ENCODE measurements at places on chromosomes 12 and 14.

- DNase-seq, result no peak
- no peak overlapping the region for H3K27ac ChIP-seq
- H3K27me3 ChIP-seq, result no peaks in the 10 kb centered on the region
- H3K4me3 ChIP-seq, result no peak overlapping the region
Observed at GRCh38 chr12:49223590-49224369, 34.9 kb upstream of the TUBA1A start.

DNA sequence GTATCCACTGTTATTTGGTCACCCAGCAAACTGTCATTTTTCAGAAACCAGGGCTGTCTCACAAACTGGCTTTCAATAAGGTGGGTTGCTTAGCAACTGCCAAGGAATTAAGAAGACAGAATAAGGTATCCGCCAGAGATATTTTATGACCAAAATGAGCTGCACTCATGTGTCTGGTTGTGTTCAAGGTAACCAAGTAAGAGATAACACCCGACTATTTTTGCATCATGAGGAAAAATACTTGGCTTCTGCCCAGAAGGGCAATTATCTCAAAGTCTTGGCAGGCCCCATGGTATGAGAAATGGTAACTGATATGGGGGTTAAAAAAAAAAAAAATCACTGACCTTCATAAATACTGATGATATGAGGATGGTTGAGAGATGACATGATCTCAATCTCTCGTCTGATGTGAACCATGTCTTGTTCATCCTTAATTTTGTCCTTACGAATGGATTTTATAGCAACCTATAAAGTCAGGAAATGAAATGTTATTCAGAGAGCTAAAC is 32.6 kb downstream of the NUAK1 start:
- H3K4me3 ChIP-seq, result no peak overlapping the region
- no peak for DNase-seq
- H3K4me1 ChIP-seq, result no peaks in the 10 kb centered on the region
- no peaks in the 10 kb centered on the region for H3K27me3 ChIP-seq
- no peak overlapping the region for H3K27ac ChIP-seq

GRCh38 chr14:25044106-25044698 is 5.7 kb downstream of the STXBP6 start:
- no peaks in the 10 kb centered on the region for H3K36me3 ChIP-seq
- no peak overlapping the region for H3K4me3 ChIP-seq
- no peaks in the 10 kb centered on the region for H3K27me3 ChIP-seq
- H3K27ac ChIP-seq, result no peak overlapping the region
- no peak for DNase-seq

- no peak overlapping the region for H3K4me3 ChIP-seq
- no peak overlapping the region for H3K27ac ChIP-seq
- H3K27me3 ChIP-seq, result no peaks in the 10 kb centered on the region
- H3K4me1 ChIP-seq, result no peaks in the 10 kb centered on the region
- H3K36me3 ChIP-seq, result no peaks in the 10 kb centered on the region
Observed at GRCh38 chr14:34012978-34013720, 62.3 kb upstream of the EGLN3 start.

DNA sequence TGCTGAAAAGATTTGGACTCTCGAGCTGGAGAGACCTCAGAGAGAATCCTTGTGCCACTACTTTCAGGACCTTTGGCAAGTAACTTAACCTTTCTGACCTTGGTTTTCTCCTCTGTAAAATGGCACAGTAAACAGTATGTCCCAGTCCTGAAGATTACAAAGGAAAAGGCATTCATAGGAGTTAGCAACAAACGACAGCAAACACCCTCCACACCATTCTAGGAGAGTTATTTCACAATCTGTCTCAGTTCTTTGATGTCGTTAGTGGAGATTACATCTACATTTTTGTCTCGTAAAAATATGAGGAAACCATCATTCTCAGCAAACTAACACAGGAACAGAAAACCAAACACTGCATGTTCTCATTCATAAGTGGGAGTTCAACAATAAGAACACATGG is 205.7 kb downstream of the ITPR2 start:
- H3K27ac ChIP-seq, result no peak overlapping the region
- H3K36me3 ChIP-seq, result peaks cover 29% of the 10 kb centered on the region
- H3K4me3 ChIP-seq, result no peak overlapping the region
- DNase-seq, result no peak

DNA sequence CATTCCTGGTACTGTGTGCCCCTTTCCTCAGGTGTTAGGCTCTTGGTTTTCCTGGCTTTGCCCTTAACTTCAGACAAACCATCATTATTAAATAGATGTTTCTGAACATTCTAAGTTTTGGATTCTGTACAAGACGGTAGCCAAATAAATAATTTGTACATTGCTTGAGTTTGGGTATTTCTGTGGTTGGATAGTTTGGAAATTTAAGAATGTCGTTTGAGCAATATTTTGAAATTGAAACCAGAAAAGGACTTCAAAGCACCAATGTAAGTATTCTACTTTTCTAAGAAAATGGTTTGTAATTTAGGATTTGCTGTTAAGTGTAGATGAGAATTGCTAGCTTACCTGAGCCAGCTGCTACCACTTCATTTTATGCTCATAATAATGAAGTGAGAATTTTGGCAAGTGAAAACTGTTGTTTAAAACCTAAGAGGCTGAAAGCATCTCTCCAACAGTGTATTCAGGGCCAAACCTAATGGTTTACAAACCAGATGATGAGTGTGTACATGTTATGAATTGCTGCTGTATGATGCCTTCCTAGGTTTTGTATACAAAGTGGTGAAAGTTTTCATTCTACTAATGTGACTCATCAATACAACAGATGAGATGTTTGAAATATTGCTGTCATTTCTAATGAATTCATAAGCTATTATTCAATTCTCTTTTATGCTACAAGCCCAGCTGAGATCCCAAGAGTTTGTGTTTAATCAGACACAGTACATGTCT is 181.5 kb upstream of the PRKD1 start:
- H3K27me3 ChIP-seq, result no peaks in the 10 kb centered on the region
- no peak overlapping the region for H3K4me3 ChIP-seq
- H3K36me3 ChIP-seq, result no peaks in the 10 kb centered on the region
- H3K27ac ChIP-seq, result no peak overlapping the region
- no peak for DNase-seq

- no peaks in the 10 kb centered on the region for H3K4me1 ChIP-seq
- H3K36me3 ChIP-seq, result no peaks in the 10 kb centered on the region
- no peak for DNase-seq
Observed at GRCh38 chr14:27242874-27243273, 645.0 kb upstream of the NOVA1 start.

DNA sequence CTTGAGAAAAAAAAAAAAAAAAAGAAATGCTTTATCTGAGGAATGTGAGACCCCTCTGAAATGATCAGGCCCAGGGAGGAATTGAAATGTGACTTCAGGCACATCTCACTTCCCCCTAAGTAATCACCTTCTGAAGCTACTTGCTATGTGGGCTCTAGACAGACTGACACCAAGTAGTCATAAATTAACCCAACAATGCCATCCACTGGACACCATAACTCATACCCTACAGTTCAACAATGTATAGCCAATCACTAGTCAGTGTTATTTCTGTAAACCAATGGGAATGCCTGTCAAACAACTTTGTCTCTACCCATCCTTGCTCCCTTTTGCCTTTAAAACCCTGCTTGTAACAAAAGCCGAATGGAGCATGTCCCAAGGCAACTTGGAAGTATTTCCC is 182.7 kb upstream of the TMPO start:
- H3K27ac ChIP-seq, result no peak overlapping the region
- H3K36me3 ChIP-seq, result no peaks in the 10 kb centered on the region
- no peak overlapping the region for H3K4me3 ChIP-seq
- no peaks in the 10 kb centered on the region for H3K4me1 ChIP-seq
- no peak for DNase-seq
- H3K27me3 ChIP-seq, result no peaks in the 10 kb centered on the region

GRCh38 chr12:92337128-92337527 is 191.5 kb upstream of the BTG1 start:
- no peak overlapping the region for H3K4me3 ChIP-seq
- no peak for DNase-seq
- H3K36me3 ChIP-seq, result no peaks in the 10 kb centered on the region
- H3K27me3 ChIP-seq, result no peaks in the 10 kb centered on the region
- H3K27ac ChIP-seq, result no peak overlapping the region

GRCh38 chr14:103372552-103373304 is 12.5 kb upstream of the MARK3 start:
- no peaks in the 10 kb centered on the region for H3K4me1 ChIP-seq
- no peaks in the 10 kb centered on the region for H3K36me3 ChIP-seq
- H3K27ac ChIP-seq, result no peak overlapping the region
- H3K27me3 ChIP-seq, result no peaks in the 10 kb centered on the region

- no peaks in the 10 kb centered on the region for H3K36me3 ChIP-seq
- H3K27me3 ChIP-seq, result no peaks in the 10 kb centered on the region
- peaks cover 58% of the 10 kb centered on the region for H3K4me1 ChIP-seq
- H3K27ac ChIP-seq, result peak overlapping the region; percentile 99
- H3K4me3 ChIP-seq, result peak overlapping the region; percentile 26
Observed at GRCh38 chr14:69615121-69615495, 3.7 kb downstream of the SUSD6 start.

GRCh38 chr12:71007781-71008404 is 87.4 kb upstream of the PTPRR start:
- H3K4me3 ChIP-seq, result no peak overlapping the region
- DNase-seq, result no peak
- no peaks in the 10 kb centered on the region for H3K4me1 ChIP-seq
- no peaks in the 10 kb centered on the region for H3K27me3 ChIP-seq

DNA sequence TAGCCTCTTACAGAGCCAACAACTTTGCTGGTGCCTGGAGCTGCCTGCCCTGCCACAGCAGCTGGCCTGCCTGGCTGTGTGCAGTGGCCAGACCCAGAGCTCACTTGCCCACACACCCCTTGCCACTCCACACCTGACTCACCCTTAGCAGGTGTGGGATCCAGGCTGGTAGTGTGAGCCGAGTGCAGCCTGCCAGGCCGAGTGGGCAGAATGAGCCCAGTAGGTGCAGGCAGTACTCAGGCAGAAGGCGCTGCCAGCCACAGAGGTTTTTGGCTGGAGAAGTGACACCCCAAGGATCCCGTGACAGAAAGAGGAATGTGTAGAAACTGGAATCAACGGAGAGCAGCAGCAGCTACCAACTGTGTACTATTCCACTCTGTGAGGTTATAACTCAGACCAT is 29.8 kb upstream of the PYGL start:
- H3K4me3 ChIP-seq, result no peak overlapping the region
- no peaks in the 10 kb centered on the region for H3K36me3 ChIP-seq
- no peaks in the 10 kb centered on the region for H3K4me1 ChIP-seq
- no peak for DNase-seq
- no peaks in the 10 kb centered on the region for H3K27me3 ChIP-seq
- H3K27ac ChIP-seq, result no peak overlapping the region

GRCh38 chr14:57375156-57375555 is 15.2 kb upstream of the NAA30 start:
- H3K27ac ChIP-seq, result no peak overlapping the region
- no peak overlapping the region for H3K4me3 ChIP-seq
- no peaks in the 10 kb centered on the region for H3K4me1 ChIP-seq
- H3K27me3 ChIP-seq, result no peaks in the 10 kb centered on the region
- no peaks in the 10 kb centered on the region for H3K36me3 ChIP-seq

- H3K27me3 ChIP-seq, result no peaks in the 10 kb centered on the region
- no peaks in the 10 kb centered on the region for H3K4me1 ChIP-seq
- no peaks in the 10 kb centered on the region for H3K36me3 ChIP-seq
- H3K27ac ChIP-seq, result no peak overlapping the region
- no peak overlapping the region for H3K4me3 ChIP-seq
Observed at GRCh38 chr14:92154283-92154942, 32.6 kb downstream of the CPSF2 start.

DNA sequence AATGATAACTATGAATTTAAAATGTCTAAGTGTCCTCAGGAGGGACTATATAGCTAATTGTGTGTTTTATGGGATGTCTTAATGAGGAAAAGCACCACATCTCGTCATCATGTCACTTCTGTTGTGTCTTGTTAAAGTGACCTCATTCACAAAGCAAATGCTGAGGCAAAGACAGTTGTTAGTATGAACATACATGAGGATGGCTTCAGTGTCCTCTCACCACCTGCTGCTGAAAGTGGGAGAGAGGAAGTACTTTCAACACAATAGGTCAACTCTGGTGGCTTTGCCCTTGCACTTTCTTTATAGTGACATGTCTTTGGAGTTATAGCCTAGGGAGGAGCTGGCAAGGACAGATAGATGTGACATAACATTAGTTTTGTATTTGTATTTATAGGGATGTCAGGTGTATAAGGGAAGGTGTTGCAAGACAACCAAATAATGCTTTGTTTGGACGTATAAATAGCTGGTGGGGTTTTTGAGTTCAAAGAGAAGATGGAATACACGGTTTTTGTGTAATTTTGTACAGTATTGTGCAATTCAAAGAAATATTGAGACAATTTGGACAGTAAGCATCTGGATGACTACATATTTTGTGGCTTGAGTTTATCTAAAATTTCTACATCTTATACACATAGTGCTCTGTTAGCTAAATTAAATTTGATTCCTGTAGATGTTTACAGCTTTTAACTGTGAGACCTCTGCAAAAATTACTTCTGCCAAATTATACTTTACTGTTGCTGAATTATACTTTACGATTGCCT is 131.7 kb upstream of the ATP2B1 start:
- no peaks in the 10 kb centered on the region for H3K27me3 ChIP-seq
- no peak for DNase-seq
- H3K27ac ChIP-seq, result no peak overlapping the region
- H3K36me3 ChIP-seq, result no peaks in the 10 kb centered on the region
- H3K4me3 ChIP-seq, result no peak overlapping the region

GRCh38 chr14:93493054-93493453 is 62.3 kb downstream of the UNC79 start:
- no peaks in the 10 kb centered on the region for H3K36me3 ChIP-seq
- no peak overlapping the region for H3K4me3 ChIP-seq
- DNase-seq, result no peak
- H3K4me1 ChIP-seq, result no peaks in the 10 kb centered on the region
- no peaks in the 10 kb centered on the region for H3K27me3 ChIP-seq

DNA sequence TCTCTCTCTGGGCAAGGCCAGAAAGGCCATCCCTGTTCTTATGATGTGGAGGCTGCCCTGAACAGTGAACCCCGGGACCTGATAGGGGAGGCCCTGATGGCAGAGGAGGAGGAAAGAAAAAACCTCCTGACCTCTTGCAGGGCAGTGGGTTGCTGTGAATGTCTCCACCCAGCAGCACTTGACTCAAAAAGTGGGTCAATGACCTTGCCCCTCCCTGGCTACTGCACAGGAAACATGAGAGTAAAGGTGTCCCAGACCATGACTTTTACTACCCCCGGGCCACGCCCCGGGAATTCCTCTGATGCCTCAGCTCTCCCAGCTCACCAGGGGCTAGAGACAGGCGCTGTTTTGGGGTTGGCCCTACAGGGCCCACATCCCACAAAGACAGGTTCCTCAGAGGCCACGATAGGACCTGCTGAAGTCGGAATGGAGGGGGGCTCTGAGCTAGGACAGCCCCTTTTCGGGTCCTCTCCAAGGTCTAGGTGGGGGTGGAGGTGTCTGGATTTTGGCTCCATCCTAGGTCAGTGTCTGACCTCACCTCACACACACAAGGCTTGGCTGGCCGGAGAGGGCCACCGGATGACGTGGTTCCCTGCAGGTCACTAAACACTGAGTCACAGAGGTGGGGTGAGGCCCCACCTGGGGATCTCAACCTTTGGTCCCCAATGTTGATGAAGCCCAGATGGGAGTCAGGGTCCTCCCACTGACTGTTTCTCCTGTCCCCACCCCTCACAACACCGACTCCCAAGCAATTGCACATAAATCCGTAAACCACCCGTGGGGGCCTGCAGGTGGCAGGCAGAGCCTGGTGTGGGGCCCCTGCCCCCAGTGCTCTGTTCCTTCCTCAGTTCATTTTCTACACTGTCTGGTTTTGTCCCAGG is 1.6 kb downstream of the RHOF start:
- no peaks in the 10 kb centered on the region for H3K27me3 ChIP-seq
- peaks cover 12% of the 10 kb centered on the region for H3K36me3 ChIP-seq
- peak overlapping the region; percentile 77 for H3K4me3 ChIP-seq
- H3K27ac ChIP-seq, result peak overlapping the region; percentile 100
- DNase-seq, result no peak
- H3K4me1 ChIP-seq, result peaks cover 50% of the 10 kb centered on the region
